ENCODE measurements at places on chromosomes 13 and 19. TPM values are rescaled to one million over a fixed set of nuclear protein-coding genes. Genes with fewer than 3 reads are reported as not detected.

DNA sequence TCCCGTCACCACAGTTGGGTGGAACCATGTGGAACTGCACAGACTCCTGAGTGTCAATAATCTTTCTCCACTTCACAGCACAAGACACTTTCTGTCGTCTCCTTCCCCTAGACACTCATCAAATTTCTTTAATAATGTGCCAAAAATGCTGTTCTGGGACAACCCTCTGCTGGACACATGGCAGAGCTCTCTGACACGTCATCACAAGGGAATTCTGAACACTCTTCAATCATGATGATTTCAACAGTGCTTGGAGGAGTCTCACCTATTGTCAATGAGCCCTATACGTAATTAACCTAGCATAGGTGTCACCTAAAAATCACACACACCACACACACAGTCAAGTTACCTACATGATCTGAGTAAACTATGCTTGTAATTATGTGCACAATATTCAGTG, 141.3 kb downstream of the STOML3 start:
- H3K36me3 ChIP-seq, result no peaks in the 10 kb centered on the region
- no peak for DNase-seq
- H3K4me3 ChIP-seq, result no peak overlapping the region
- no peaks in the 10 kb centered on the region for H3K4me1 ChIP-seq
- H3K27ac ChIP-seq, result no peak overlapping the region

DNA sequence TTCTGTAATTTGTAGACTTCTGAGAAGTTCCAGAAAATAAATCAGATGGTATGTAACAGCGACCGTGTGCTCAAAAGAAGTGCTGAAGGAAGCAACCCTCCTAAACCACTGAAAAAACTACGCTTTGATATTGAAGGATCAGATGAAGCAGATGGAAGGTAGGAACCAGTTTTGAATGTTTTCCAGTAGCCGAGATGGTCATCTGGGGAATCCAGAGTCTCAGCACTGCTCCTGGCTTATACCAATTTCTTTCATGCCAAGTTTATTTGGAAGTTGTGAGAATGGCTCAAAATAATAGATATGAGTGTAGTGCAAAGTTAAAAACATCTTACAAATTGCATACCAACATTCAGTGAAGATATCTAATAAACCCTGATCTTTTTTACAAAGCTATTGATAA, 56.2 kb downstream of the RCBTB2 start:
- no peaks in the 10 kb centered on the region for H3K27me3 ChIP-seq
- H3K4me3 ChIP-seq, result no peak overlapping the region
- no peaks in the 10 kb centered on the region for H3K4me1 ChIP-seq
- no peaks in the 10 kb centered on the region for H3K36me3 ChIP-seq

DNA sequence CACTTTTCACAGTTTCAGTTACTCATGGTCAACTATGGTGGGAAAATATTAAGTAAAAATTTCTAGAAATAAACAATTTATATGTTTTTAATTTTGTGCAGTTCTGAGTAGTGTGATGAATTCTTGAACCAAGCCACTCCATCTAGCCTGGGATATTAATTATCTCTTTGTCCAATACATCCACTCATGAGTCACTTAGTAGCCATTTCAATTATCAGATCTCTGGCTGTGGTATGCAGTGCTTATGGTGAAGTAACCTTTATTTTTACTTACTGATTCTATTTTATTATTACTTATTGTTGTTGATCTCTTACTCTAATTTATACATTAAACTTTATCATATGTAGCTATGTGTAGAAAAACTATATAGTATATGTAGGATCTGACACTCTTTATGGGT, 128.9 kb upstream of the KLHL1 start:
- no peak overlapping the region for H3K4me3 ChIP-seq
- no peaks in the 10 kb centered on the region for H3K36me3 ChIP-seq
- H3K27me3 ChIP-seq, result no peaks in the 10 kb centered on the region

DNA sequence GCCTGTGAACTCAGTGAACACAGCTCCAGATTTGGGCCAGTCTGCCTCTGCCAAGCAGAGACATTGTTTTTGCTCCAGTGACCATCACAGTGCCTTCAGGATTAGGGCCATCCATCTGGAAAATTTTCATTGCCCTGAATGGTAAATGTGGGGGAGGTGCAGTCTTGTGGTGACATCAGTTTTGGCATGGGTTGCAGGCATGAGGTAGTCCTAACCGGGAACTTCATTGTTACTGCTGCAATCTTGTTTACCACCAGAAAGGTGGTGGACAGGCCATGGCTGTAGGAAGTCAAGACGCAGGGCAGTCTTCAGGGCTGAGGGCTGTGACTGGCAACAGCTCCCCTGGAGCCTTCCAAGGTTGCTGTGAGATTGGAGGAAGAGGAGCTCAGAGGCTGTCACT, 55.2 kb downstream of the SPATA13 start:
- H3K27ac ChIP-seq, result no peak overlapping the region
- no peaks in the 10 kb centered on the region for H3K36me3 ChIP-seq
- no peak overlapping the region for H3K4me3 ChIP-seq
- H3K27me3 ChIP-seq, result no peaks in the 10 kb centered on the region
- no peaks in the 10 kb centered on the region for H3K4me1 ChIP-seq
- no peak for DNase-seq

- no peaks in the 10 kb centered on the region for H3K27me3 ChIP-seq
- no peak overlapping the region for H3K27ac ChIP-seq
- no peak overlapping the region for H3K4me3 ChIP-seq
- no peaks in the 10 kb centered on the region for H3K36me3 ChIP-seq
Measured at GRCh38 chr13:112657850-112658445, 31.9 kb upstream of the ATP11A start.

- no peak overlapping the region for H3K27ac ChIP-seq
Measured at GRCh38 chr13:111130116-111130508, 15.0 kb downstream of the ARHGEF7 start.

DNA sequence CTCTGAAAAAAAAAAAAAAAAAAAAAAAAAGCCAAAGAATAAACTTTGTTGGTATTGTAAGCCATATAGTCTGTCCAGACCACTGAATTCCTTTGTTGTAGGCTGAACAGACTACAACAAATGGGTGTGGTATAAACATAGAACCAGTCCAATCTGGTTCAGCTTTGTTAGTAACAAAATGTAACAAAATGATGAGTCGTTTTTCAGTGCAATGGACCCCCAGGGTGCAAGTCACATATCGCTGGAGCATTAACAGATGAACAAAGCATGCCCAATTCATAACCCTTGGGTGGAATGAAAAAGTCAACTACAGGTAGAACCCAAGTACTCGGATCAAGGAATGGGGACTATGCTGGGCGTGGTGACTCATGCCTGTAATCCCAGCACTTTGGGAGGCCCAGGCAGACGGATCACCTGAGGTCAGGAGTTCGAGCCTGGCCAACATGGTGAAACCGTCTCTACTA, 13.6 kb upstream of the FCHO1 start:
- no peak overlapping the region for H3K4me3 ChIP-seq
- no peaks in the 10 kb centered on the region for H3K4me1 ChIP-seq
- peaks cover 30% of the 10 kb centered on the region for H3K36me3 ChIP-seq

DNA sequence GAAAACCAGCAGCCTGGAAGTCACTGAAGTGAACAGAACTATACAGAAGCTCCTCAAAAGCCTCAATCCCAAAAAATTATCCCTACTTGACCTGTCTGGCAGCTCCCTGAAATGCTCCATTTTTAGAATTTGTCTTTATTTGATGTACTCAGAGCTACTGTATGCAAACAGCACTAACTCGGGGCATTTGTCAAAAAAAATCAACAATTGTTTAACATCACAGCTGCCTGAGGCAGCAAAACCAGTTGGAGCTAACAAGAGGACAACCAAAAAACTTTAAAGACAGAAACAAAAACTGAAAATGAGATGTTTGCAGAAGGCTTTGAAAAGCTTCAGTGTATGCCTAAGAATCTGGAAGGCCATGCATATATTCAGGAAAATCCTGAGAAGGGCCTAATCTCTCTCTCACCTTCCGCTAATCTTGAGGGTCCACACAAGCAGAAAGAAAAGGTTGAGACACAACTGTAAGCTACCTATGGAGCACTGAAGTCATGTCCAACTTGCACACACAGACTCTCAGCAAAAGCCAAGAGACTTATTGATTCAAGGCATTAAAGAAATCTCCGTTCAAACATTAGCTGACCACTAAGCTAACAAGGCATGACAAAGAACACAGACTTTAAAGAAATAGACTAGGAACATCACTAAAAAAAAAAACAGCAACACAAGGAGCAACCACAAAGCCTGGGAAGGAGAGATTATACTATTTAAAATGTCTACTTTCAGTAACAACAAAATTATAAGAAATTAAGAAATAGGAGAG, 16.1 kb downstream of the VWA8 start:
- no peak for DNase-seq
- H3K27ac ChIP-seq, result no peak overlapping the region
- H3K4me1 ChIP-seq, result no peaks in the 10 kb centered on the region
- peaks cover 7% of the 10 kb centered on the region for H3K36me3 ChIP-seq

GRCh38 chr13:74835579-74835978, 646.4 kb downstream of the TBC1D4 start:
- H3K36me3 ChIP-seq, result no peaks in the 10 kb centered on the region
- H3K4me3 ChIP-seq, result no peak overlapping the region
- H3K27me3 ChIP-seq, result no peaks in the 10 kb centered on the region
- H3K4me1 ChIP-seq, result no peaks in the 10 kb centered on the region
- H3K27ac ChIP-seq, result no peak overlapping the region
- no peak for DNase-seq

DNA sequence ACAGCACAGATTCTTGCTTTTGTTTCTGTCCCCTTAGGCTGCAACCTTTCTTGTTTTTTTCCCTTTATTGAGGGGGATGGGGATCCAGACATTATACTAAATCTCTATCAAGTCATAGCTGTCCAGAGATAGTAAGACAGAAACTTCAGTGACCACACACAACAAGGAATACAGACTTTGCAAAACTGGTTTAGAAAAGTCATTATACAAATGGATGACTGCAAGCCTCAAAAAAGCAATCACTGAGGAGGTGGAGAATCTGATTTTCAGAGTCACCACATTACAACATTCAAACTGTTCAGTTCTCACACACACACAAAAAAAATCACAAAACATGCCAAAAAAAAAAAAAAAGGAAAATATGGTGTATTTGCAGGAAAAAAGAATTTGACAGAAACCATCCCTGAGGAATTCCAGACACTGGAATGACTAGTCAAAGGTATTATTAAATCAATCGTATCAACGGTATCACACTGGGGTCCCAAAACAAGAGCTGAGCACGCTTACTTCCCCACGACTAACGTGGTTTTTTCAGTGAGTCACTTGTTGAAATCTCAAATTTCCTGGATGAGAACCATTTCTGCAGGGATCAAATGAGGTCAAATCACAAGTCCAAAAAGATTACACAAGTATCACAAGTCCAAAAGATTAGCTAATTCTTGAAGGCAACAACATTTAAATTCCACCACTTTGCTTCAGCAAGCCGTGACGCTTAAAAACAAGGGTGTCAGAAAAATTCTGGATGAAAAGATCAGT, 41.2 kb downstream of the USP12 start:
- peak overlapping the region; percentile 18 for H3K4me3 ChIP-seq
- no peak for DNase-seq
- H3K4me1 ChIP-seq, result peaks cover 27% of the 10 kb centered on the region

- H3K27ac ChIP-seq, result no peak overlapping the region
- peaks cover 16% of the 10 kb centered on the region for H3K27me3 ChIP-seq
Measured at GRCh38 chr19:53977429-53977990, 13.9 kb upstream of the CACNG6 start.

Gene TFDP1
- 39.3 TPM for total RNA-seq

Gene IRGC
- total RNA-seq, result not detected

Gene GRK1
- total RNA-seq, result not detected

Gene CEP89
- 20.5 TPM for total RNA-seq

Gene ADGRE1
- 0.41 TPM for total RNA-seq

Gene ZNF221
- total RNA-seq, result 5.8 TPM
